ENCODE measurements at places on chromosomes 7 and 10.

DNA sequence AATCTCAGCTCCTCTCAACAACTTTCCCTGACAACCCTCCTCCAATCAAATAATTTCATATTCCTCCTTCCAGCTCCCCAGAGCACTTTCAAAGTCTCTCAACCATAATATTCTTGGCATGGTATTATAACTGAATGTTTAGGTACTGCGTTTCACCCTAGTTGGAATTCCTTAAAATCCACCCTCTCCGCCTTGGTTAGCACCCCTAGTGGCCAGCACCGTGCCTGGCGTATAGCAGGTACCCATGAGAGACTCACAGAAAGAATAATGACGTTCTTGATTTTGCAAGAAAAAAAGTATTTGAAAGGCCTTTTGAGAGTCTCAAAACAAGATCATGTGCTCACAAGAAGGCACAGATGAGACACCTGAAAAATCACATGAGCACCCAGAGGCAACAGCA is 50.9 kb downstream of the GLI3 start:
- no peak for DNase-seq

GRCh38 chr10:69439350-69439739 is 11.9 kb upstream of the TSPAN15 start:
- no peak for DNase-seq

GRCh38 chr10:85599081-85599480 is 767.5 kb downstream of the GRID1 start:
- DNase-seq = no peak

GRCh38 chr10:88336334-88336733 is 246.8 kb downstream of the RNLS start:
- no peak for DNase-seq
